ENCODE measurements at places on chromosomes 3 and 15.
A peak's percentile ranks its signal among the peaks of the same experiment; 100 is the strongest.

GRCh38 chr3:148466143-148466542 is 231.6 kb upstream of the AGTR1 start:
- DNase-seq, result peak; percentile 12

GRCh38 chr3:168250415-168250861 is 154.7 kb upstream of the GOLIM4 start:
- peak; percentile 9 for DNase-seq

DNA sequence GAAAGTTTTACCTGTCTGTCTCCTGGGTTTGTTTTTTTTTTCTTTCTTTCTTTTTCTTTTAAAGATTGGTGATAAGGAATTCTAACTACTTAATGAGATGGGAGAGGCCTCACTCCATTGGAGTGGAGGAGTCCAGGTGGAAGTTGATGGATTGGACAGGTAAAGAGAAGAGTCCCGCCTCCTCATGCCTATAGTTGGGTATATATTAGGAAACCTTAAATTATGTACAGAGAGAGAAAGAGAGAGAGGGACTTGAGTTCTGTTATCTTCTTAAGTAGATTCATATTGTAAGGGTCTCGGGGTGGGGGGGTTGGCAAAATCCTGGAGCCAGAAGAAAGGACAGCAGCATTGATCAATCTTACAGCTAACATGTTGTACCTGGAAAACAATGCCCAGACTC is 158.2 kb downstream of the TP63 start:
- no peak for DNase-seq

GRCh38 chr3:112974894-112975293 is at the start of gene CD200R1:
Gene CD200R1, minus strand, starts transcription at chr3:112975103. Its CDS starts 246 bp downstream, at chr3:112974857.
- no peak for DNase-seq

- peak; percentile 6 for DNase-seq
Observed at GRCh38 chr3:192033246-192033645, 572.3 kb downstream of the PYDC2 start.

GRCh38 chr3:138781012-138781470 is 53.7 kb downstream of the PIK3CB start:
- DNase-seq, result no peak

DNA sequence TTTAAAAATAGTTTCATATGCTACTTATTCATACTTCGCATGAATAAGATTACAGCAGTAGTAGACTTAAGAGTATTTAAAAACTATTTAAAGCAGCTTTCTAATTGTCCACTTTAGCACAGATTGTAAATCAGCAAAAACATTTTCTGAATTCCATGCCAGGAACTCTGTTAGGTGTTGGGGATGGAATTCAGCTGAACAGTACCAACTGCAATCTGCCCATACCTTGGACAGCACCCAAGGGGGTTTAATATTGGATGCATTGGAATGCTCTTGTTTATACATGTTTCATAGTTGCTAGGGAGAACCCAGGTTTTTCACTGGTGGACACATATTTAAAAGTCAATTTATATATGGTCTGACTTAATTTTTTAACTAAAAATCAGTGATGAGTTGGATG is 74.8 kb downstream of the PPM1L start:
- DNase-seq, result peak; percentile 11

- DNase-seq, result no peak
Observed at GRCh38 chr15:93452537-93453211, 363.7 kb upstream of the RGMA start.

GRCh38 chr3:45677033-45677446 is 12.2 kb upstream of the SACM1L start:
- DNase-seq, result no peak

- no peak for DNase-seq
Observed at GRCh38 chr15:27091270-27091940, 120.4 kb downstream of the GABRG3 start.

- DNase-seq, result no peak
Observed at GRCh38 chr15:96267463-96267862, 63.0 kb upstream of the NR2F2 start.

GRCh38 chr15:83813682-83814081 is 159.8 kb downstream of the ADAMTSL3 start:
- no peak for DNase-seq

DNA sequence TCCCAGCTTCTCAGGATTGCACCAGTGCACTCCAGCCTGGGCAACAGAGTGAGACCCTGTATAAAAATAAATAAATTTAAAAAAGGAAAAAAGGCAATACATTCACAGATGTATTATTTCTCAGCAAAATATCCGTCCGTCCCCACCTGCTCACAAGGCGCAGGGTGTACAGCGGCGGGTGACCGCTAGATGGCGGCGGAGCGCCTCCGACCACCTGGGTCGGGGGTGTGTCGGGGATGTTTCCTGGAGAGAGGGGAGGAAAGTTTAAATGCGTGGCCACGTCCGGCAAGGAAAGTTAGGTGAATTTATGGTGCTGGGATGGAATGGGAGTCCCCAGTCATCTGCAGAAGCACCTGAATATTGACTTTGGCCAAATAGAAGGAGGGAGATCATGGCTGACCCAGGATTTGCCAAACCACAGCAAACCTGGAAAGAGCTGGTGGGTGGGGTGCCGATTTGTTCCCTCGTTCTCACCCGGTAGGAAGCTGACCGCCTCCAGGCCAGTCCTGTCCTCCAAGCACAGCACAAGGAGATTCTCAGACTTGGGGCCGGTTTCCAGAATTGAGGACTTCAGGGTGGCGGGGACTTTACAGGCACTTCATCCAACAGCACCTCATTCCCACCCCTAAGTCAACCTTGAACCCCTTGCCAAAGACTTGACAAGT is 88.3 kb downstream of the TMEM266 start:
- DNase-seq, result peak; percentile 87

DNA sequence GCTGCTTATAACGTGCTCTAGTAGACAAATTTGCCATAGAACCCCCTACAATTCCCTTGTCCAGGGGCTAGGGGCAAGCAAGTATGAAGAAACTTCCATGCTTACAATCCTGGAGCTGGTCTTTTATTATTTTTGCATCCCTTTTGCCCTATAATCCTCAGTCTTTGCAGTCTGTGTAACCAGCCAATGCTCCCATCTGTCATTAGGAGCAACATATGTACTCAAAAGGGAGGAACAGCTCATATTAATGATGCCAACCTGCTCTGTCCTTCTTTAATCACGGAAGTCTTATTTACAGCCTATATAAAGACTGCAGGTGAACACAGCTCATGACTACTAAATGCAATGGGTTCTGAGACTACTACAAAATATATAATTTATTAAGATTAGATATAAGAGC is 263.3 kb downstream of the ZIC1 start:
- DNase-seq, result no peak

DNA sequence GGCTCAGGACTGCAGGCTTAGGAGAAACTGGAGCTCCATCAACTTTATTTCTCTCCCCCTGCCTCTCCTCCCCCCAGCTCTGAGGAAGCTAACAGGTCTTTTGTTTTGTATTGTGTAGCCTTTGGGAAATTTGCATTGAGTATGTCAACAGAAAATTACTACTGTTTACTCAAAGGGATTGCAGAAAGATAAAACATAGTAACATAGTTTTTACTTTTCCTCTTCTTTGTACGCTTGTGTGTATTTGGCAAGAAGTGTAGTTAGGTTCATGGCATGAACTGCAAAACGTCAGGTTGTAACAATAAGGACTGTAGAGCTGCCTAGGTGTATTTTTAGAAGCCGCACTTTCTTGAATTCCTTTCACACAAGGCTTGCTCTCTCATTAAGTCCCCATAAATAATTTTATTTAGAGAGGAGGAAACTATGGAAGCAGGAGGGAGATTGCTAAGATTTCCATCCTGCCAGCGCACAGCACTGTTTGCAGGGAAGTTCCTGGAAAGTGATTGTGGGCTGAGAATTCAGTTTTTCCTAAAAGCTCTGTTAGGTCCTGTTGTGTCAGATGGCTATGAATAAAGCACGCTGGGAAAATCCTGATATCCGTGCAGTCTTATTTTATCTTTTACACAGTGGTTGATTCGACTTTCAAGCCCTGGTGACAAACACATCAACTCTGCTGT is 21.1 kb upstream of the SATB1 start:
- no peak for DNase-seq

DNA sequence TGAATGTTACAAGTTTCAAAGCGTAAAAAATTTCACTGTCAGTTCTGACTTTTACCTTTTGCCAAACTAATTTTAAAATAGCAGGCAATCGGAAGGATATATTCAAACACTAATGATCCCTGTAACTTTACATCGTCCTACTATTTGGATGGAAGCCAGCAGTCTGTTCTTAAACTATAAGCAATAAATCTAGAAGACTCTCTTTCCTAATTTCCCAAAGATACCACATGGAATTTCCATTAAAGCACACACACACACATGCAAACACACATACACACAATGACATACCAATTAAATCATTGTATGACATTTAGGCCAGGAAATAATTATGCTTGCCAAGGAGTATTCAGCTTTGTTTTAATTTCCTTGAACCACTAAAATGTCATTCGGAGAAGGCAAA is 32.0 kb downstream of the IL17RD start:
- DNase-seq, result no peak

GRCh38 chr15:31034152-31034551 is 42.7 kb upstream of the MTMR10 start:
- DNase-seq, result no peak

- DNase-seq, result no peak
Observed at GRCh38 chr3:57091521-57092273, 31.2 kb downstream of the SPATA12 start.

DNA sequence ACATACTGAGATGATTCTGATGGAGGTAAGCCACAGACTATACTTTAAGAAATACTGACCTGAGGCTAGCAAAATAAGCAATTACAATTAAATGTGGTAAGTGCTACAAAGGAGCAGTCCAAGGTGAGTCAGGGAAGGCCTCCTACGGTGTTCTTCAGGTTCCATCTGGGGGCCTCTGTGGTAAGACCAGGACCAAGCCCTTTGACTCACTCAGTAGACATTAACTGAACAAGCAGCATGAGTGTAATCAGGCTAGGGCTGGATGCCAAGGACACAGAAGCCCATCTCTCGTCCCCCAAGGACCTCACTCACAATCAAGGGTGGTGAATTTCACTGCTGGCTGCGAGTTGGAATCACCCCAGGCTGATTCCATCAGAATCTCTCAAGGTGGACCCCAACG is 37.3 kb downstream of the DZIP1L start:
- no peak for DNase-seq

GRCh38 chr3:66703501-66703900 is 202.7 kb upstream of the LRIG1 start:
- DNase-seq, result no peak

GRCh38 chr3:46102059-46102779 is 74.9 kb upstream of the XCR1 start:
- no peak for DNase-seq

GRCh38 chr3:11944052-11944673 is 60.0 kb upstream of the SYN2 start:
- DNase-seq, result peak; percentile 73

GRCh38 chr15:58628206-58628947 is 121.1 kb downstream of the ADAM10 start:
- no peak for DNase-seq

DNA sequence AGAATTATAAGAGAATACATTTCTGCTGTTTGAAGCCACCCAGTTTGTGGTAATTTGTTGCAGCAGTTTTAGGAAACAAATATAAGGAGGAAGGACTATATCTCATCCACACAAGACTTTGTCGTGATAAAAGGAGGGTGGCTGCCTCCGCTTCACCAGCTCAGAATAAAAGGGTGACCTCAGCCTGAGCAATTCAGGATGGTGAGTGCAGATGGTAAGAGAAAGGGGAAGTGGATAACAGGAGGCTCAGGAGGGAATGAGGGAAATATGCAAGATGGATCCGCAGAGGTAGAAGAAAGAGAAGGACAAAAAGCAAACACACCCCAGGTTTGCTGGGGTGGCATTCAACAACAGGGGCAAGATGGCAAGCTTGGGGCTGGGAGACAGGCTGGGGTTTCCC is 108.1 kb upstream of the TNFAIP8L3 start:
- DNase-seq, result no peak

- DNase-seq, result no peak
Observed at GRCh38 chr3:8914491-8914890, 48.8 kb downstream of the RAD18 start.

- DNase-seq, result no peak
Observed at GRCh38 chr3:121430664-121431215, 115.0 kb downstream of the POLQ start.

DNA sequence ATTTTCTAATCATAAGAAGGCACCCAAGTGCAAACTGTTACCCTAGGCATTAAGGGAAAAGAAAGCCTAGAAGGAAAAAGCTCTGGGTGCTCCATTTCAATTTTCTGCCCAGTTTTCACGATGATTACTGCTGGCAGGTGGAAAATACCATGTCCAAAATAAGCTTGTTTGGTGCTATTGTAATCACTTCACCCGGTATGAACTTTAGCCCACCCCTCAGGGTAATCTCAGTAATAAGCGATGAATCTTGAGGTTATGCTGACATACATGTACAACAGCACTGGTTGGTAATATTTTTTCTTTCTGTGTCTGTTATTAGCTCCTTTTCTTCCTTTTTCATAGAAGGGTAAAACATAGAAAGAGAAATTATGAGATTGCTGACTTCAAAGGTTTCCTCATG is 88.6 kb upstream of the MEX3B start:
- no peak for DNase-seq

- no peak for DNase-seq
Observed at GRCh38 chr15:68341760-68342725, 64.5 kb downstream of the FEM1B start.

GRCh38 chr3:187662848-187663409 is 7.3 kb downstream of the SST start:
- no peak for DNase-seq

GRCh38 chr3:111051354-111051753 is 20.3 kb upstream of the NECTIN3 start:
- DNase-seq, result no peak

- no peak for DNase-seq
Observed at GRCh38 chr3:185089751-185090150, 63.1 kb downstream of the C3orf70 start.

DNA sequence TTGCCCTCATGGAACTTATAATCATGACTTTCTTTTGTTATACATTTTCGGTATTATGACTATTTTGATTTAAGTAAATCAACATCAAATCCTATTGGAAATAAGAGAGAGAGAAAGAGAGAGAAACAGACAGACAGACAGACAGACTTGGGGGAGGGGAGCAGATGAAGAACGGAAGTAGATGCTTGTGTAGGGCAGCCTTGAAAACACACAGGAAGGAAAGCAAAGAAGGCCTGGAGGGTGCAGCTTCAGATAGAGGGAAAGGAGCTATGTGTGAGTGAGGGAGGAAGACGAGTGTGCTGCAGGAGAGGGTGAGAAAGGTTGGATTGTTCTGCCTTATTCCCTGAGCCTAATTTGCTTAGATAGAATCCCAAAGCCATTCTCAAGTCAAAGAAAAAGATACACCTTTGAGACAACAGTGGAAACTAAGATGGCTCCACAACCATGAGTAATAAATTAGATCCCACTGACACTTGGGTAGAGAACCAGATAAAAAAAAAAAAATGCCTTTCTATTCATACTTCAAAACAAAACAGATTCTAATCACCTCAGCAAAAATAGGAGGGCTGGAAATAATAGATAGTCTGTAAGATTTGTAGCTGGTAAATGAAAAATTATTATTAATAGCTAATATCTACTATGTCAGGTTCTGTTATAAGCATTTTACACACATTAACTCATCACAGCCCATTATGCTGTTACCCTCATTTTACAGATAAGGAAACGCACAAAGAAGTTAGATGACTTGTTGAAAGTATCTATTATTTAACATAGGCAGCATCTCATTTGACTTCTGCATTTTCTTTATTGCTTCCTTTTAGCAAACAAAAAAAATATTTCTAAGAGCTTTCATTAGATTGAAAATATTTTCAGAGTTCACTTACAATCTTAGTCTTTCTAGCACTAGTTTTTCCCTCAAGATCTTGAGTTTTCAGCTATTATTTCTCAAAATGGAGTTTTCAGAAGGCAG is 214.1 kb downstream of the TNIK start:
- no peak for DNase-seq

- DNase-seq, result no peak
Observed at GRCh38 chr15:94666553-94666952, 435.2 kb downstream of the MCTP2 start.
